Choroid plexus epithelial cell (primary cell): ENCODE measurements at places on chromosomes 1 and 21.

DNA sequence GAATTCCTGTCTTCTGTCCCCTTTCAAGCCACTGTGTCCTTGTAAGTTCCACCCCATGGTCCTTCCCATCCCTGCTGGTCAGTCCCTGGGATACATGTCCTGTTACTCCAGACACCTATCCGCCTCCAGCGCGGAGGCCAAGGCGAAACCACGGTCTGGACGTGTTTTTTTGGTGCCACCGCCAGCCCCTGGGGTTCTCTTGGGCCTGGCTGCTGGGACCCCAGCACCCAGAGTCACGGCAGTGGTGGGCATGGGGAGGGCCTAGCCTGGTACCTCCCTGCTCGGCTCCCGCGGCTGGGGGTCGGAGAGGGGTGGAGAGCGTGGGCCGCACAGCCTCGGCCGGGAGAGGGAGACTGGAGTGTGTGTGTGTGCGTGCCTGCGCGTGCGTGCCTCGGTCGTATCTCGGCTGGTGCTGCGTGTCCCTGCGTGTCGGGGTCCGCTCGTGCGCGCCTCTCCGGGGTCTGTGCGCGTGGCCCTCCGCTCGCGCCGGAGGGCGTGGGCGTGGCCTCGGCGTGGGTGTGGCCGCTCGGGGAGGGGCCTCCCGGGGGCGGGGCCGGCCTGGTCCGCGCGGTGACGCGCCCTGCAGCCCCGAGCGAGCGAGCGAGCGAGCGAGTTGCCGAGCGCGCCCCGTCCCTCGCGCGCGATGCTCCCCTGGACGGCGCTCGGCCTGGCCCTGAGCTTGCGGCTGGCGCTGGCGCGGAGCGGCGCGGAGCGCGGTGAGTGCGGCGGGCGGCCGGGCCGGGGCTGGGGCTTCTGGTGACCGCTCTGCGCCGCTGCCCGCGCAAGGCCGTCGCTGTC is at the start of gene VWA1:
VWA1 (plus strand) TSS at position 585 of the 798 bp plus-strand sequence; CDS start at position 644, 59 bp downstream.
- DNase-seq, result peak; percentile 64

- no peak for DNase-seq
These were observed 8.5 kb upstream of the MATN1 start for GRCh38 chr1:30731806-30732276.

DNA sequence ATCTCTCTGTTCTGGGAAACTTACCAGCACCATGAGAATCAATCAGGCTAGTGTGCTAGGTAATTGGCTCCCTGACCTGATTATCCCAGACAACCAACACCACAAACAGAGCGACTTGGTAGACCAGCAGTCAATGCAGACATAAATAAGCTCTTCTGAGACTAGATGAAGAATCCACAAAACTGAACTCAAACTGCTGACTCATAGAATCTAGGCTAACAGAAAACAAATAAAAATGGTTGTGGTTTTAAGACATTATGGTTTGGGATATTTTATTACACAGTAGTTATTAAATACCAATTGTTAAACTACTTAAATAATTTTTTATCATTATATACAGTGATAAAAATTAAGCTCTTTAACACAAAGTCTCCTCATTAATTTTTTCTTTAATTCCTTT is 535.7 kb downstream of the COL11A1 start:
- DNase-seq, result no peak

DNA sequence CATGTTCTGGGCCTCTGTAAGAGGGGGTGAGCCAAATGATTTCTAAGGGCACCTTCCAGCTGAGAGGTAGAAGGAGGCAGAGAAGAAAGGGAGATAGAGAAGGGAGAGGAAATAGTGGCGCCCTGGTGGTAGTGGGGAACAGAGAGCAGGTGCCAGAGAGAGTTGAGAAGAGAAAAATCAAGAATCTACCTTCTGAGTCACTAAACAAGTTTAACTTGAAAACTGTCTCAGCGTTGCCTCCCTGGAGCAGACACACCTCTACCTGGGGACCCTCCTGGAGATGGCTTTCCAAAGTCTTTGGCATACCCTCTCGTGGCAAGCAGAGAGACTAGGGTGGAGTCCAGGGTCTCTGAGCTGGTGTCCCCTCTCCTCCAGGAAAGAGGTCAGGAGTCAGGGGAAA is 1.1 kb upstream of the SLC45A3 start:
- no peak for DNase-seq

GRCh38 chr1:109470245-109470644 is 3.9 kb downstream of the SYPL2 start:
- DNase-seq, result no peak

GRCh38 chr1:241813768-241814320 is 34.2 kb upstream of the EXO1 start:
- DNase-seq, result peak; percentile 55

- no peak for DNase-seq
These were observed 743 bp upstream of the KRTAP10-10 start for GRCh38 chr21:44636209-44637017.
